ENCODE measurements at places on chromosomes 3 and 15.

GRCh38 chr15:64144565-64145281 is 6.8 kb upstream of the SNX22 start:
- DNase-seq, result no peak

- DNase-seq, result no peak
These were observed 268.6 kb upstream of the UBE2E1 start for GRCh38 chr3:23537101-23537551.

DNA sequence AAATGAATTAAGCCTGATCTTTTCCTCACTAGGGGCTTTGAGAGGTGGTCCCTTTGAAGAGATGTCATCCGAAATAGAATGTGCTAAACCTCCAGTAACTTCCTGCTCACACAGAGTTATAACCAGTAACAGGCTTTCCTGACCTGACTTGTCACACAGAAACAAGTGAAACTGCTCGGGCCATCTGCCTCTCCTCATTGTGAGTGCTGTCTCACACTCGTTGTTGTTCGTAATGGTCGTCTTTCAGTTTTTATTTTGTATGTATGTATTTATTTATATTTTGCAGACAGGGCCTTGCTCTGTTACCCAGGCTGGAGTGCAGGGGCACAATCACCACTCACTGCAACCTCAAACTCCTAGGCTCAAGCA is 24.0 kb downstream of the ACSBG1 start:
- no peak for DNase-seq

- no peak for DNase-seq
These were observed 66.3 kb upstream of the NEDD4 start for GRCh38 chr15:56059716-56060115.

DNA sequence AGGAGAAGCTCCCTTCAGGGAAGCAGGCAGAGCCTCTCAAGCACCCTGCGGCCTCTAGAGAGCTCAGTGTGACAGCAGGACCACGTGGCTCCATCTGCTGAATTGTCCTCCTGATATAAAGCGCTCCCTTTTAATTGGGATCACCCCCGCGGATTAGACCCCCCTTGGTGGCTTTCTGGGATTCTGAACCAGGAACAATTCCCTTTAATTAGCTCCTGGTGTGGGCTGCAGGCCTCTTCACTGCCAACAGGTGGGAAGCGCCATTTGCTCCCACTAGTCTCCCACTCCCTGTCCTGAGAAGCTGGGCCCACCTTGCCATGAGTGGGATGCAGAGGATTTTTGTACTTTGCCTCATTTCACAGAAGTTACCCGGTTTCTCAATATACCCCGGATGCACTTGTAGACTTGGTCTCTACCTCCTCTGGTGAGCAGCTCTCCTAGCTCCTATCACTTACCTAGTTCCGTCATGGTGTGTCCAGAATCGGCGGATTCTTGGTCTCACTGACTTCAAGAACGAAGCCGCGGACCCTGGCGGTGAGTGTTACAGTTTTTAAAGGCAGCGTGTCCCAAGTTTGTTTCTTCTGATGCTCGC is 592 bp downstream of the PGPEP1L start:
- no peak for DNase-seq

DNA sequence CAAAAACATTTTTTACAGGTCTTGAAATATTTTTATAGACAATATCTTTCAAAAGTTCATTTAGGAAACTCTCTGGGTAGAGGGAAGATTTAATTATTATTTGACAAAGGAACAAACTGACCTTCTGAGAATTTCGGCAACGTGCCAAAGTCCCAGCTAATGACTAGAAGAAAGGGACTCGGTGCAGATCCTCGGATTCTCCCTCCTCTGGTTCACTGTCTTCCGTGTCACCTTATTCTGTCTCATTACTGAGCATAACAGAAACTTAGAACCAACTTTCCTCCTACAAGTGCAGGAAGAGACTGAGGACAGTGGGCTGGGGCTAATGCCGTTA is 339.1 kb downstream of the MECOM start:
- DNase-seq, result no peak

DNA sequence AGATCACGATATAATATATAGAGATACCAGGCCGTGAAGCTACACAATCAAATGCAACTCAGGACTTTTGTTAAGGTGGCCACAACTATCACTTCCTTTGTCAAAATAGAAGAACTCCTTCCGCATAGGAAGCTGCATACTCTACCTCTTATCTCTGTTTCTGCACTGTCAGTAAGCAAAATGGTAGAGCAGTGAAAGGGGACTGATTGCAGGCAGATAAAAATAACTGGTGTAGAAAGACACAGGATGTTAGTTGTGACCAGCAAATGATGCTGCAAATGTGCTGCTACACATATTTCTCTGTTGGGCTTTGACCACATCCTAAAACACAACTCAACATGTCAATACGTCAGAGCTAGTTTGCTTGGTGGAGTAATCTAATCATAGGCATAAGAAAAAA is 16.3 kb upstream of the TRAT1 start:
- no peak for DNase-seq

DNA sequence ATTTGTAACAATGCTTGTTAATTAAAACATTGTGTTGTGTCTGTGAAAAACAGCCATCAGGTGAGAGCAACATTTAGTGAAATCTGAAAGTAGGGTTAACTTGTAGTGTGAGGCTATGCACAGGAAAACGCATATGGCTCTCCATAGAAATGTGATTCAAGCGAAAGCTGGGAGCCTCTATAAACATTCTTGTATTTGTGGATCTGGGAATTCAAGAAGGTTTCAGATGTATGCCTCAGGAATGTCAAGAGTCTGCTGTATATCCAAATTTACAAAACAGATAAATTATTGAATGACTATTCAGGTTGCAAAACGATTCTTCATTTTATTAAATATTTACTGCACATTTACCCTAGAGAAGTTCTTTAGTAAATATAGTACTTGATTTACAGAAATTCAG is 166.0 kb downstream of the THSD4 start:
- DNase-seq, result no peak

DNA sequence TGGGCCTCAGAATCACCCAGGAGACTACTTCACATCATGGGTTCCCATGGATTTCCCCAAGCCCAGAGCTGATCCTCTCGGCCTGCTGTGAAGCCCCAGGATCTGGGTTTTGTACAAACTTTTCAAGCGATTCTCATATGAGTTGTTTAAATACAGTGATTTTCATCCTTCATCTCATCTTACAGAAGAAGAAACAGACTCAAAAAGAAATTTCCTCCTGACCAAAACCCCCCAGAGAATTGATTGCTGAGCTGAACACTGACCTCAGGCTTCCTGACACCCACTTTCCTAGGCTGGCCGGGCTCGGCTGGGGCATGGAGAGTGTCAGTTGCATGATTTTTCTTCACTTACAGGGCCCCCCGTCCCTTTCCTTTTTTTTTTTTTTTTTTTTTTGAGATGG is 60.3 kb downstream of the BDH1 start:
- DNase-seq, result no peak

DNA sequence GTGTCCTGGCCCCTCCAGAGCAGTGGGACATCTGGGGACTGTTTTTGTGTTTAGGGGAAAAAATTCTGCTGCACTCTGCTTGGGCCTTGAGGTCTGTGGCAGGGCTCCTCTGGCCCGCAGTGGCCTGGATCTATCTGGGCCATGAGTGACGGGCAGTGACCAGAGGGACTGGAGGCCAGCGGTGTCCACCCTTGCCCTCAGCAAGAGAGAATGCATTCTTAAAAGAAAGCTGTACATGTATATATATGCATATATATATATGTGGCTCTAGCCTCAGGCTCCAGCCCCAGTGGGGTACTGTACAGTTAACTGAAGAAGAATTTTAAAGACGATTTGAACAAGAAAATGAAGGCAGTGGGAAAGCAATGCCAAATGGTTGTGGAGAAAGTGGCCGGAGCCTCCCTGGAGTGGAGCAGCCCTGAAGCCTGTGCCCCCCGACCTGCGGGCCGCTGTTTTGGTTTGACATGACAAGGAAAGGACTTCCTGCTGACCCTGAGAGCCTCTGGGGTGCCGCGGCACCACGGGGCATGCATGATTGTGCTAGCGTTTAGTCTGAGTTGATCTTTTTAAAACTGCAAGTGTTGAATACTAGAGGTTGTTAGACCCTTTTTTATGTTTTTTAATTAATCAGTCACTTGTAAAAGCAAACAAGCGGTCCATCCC is 52.2 kb downstream of the PLXNA1 start:
- no peak for DNase-seq

DNA sequence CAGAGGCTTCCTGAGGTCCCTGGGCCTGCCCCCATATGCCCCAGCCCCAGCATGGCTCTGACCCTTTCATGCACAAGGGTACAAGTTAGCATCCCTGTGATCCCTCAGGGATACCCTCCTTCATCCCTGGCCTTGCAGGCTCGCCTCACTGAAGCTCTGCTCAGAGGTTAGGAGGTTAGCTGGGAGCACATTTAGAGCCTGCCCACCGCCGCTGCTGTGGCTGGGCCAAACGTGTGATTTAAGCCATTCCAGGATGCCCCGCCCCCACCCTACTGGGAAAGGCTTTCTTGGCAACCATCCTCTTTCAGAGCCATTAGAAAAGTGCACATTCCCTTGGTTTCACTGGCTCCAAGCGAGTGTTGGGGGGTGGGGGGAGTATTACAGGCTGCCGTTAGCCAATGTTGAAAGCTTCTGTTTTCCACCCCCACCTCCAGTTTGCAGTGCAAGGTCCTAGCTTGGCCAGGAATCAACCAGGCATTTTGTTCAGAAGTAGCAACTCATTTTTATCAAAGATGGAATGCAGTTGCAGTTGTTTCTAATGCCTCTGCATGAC is 6.3 kb upstream of the HES1 start:
- DNase-seq, result no peak

DNA sequence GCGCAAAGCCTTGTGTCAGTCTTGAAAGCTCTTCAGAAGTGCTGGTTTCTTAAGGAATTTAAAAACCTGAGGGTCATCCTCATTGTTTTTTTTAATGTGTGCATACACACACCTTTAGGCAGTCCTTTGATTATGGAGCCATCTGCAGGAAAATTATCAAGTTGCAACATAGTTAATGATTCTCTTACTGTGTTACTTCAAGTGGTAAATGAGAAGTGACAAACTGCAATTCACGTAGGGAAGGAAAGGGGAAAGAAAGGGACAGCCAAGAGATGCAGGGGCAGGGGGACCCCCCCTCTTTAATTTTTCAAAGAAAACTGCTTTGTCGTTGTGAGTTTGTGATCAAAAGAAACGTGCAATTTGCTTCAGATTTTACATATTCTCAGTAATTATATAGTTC is 162.4 kb upstream of the CGNL1 start:
- no peak for DNase-seq

GRCh38 chr15:101294731-101295606 is at the start of gene SNRPA1:
Gene SNRPA1, minus strand, starts transcription at chr15:101295248. Its CDS starts 70 bp downstream, at chr15:101295178.
- DNase-seq, result peak; percentile 67

DNA sequence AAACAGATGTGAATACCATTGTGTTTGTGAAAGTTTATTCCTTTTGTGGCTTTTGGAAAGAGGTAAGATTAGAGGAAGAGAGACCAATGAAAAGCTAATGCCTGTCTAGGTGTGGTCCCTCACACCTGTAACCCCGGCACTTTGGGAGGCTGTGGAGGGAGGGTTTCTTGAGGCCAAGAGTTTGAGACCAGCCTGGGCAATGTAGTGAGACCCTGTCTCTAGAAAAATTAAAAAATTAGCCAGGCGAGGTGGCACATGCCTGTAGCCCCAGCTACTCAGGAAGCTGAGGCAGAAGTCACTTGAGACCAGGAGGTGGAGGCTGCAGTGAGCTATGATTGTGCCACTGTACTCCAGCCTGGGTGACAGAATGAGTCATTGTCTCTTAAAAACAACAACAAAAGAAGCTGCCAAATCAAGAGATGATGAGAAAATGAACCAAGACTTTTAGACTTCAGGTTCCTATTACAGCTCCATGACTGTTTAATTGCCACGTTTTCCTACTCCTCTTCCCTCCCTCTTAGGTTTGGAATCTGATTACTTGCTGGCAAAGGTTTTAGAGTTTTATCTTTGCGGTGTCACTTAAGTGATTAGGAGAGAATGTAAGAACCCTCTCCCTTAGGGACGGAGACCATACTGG is 68.7 kb downstream of the CGNL1 start:
- no peak for DNase-seq

DNA sequence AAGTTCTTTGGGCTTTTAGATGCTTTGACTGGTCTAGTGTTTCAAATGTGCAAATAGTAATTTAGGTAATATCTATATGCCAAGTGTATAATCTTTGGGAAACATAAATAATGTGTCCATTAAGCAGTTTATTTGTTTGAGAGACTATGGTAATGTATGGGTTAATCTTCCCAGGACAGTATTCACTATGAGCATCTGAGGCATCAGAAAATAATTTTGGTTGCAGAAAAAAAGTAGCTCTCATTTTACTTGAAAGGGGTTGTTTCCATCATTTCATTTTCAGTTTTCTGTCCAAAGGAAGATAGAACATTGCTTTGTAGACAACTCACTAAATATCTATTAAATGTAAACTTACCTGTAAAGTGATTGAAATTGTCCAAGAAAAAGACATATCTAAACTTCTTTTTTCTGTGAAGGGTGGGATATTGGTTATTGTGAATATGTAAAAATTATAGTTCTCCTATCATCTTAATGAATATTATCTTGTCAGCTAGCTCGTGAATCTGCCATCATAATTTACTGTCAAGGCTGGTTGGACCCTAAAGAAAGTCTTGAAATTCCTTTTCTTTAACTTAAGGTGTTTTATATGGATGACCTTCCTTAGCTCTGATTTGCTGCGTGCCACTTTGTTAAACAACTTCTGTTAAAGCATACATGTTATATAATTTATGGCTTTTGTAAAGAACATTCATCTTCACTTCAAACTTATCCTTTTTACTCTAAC is 108.8 kb downstream of the EPHA3 start:
- DNase-seq, result no peak

DNA sequence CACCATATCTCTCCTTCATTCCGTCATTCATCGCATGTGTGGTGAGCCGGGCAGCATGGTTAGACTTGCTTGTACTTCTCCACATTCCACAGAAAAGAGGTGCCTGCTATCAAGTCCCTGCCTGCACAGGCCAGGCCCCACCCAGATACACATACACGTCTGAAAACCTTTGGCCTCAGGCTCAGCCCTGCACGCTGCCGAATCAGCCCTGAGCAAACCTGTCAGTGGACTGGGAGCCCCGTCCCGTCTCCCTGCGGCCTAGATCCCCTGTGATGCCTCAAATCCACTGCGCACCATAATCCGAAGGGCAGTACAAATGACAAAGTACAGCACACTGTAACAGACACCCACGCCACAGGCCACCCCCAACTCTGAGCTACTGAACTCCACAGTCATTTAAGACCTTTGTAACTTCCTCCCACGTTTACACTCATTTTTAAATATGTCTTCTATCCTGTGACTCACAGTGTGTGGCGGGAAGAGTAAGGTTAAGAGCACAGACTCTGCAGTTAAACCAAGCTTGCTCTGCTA is 67.1 kb downstream of the MB21D2 start:
- no peak for DNase-seq
